Activated gamma-delta T cell (primary cell): ENCODE measurements at places on chromosomes 5 and 9.

- DNase-seq = no peak
These were observed 156.3 kb downstream of the ELAVL2 start for GRCh38 chr9:23669776-23670175.

GRCh38 chr5:56985936-56986625 lies 34.2 kb upstream of the MIER3 start:
- no peak for DNase-seq

DNA sequence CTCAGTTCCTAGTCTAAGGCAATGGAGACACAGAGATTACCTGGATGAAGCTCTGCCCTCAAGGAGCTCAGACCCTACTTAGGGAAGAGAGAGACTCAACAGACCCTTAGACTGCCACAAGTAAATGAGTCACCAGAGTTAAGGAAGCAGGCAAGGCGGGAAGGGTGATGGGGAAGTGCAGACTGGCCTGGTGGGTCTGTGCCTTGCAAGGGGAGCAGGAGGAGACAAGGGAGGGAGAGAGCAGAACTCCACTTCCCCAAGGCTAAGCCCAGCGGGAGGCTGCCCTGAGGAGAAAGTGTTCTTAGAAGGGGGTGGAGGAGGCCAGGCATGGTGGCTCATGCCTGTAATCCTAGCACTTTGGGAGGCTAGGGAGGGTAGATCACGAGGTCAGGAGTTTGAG lies 83.7 kb downstream of the HRH2 start:
- DNase-seq = no peak

DNA sequence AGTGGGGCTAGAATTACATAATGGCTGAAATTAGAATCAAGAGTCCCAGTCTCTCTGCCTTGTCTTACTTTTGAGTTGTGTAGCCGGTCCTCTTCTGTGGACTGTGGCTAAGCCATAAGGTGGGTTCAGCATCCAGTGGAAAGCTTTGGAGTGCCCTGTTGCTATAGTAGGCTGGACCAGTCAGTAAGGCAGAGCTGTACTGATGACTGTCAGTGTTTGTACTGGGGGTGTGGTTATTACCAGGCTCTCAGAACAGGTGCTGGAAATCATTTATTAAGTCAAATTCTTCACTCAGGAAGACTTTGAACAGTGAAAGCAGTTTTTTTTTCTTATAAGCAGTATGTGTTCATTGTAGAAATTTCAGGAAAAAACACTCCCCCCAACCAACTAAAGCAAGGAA lies 129.4 kb downstream of the ZSWIM6 start:
- DNase-seq = no peak

- DNase-seq = no peak
These were observed 95.7 kb downstream of the TTC39B start for GRCh38 chr9:15211160-15211814.
